ENCODE measurements at places on chromosomes 5 and 9.

DNA sequence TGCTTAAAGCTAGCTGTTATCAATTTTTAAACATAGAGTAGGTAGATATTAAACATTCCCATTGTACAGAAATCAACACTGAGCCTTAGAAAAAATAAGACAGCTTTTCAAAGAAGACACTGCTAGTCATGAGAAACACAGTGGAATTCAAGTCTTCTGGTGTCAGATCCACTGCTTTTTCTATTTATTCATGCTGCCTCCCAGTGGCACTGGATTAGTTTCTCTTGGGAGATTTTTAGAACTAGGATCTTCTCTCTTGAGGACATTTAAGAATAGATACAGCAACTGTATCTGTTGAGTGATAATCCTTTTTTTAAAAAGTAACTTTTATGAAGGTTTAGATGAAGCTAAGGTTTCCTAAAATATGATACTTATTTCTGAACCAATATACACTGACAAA is 1635.4 kb upstream of the C9orf72 start:
- no peak for DNase-seq

DNA sequence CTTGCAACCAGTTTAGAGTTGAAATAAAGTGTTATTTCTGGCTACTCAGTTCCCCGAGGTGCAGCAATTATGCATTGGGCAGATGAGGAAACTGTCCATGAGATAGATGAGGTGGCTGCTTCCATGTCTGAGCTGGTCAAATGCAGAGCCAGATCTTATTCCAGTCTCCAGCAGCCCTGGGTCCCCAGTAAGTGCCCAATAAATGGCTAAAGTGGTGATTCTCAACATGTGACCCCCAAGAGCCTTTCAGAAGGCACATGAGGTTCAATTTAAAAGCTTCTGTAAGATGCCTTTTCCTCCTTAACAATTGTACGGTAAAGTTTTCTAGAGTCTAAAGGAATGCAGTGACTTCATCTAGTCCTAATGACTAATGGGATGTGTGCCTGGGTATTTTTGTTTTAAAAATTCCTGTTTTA is 17.5 kb downstream of the ATOX1 start:
- DNase-seq, result no peak

- DNase-seq, result no peak
These were observed 214.2 kb downstream of the FANCC start for GRCh38 chr9:95103281-95103771.

DNA sequence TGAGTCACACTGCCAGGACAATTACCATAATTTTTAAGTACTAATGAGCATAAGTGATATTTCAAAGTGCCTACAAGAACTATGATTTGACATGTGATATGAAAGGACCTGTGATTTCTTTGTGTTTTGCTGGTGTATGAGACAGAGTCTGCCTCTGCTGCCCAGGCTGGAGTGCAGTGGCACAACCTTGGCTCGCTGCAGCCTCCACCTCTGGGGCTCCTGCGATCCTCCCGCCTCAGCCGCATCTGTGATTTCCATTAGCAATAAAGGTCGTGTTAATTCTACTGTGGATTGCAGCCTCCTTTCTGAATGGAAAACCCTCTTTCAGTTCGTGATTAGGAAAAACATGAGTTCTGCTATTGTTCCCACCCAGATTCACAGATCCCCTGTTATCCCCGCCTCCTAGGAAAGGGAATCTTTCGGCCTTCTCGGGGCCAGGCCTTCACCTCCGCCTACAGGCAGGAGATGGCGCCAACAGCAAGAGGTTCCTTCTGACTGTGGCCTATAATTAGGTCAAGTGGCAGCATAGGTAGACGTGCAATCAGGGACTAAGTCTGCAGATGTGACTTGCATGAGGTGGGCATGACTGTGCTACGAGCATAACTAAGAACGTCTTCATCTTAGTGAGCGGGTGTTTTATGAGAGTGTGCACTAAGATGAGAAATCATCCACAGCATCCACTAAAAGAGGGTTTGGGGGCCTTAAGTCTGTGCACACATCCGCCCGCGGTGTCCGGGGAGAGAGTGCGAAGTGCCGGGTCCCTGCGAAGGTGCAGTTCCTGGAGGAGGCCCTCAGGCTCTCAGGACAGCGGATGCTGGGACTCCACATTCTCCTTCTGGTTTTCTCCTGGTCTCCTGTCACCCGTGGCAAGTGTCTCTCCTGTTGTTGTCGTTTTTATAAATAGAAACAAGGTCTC is 23.1 kb downstream of the TRIM7 start:
- DNase-seq, result no peak

DNA sequence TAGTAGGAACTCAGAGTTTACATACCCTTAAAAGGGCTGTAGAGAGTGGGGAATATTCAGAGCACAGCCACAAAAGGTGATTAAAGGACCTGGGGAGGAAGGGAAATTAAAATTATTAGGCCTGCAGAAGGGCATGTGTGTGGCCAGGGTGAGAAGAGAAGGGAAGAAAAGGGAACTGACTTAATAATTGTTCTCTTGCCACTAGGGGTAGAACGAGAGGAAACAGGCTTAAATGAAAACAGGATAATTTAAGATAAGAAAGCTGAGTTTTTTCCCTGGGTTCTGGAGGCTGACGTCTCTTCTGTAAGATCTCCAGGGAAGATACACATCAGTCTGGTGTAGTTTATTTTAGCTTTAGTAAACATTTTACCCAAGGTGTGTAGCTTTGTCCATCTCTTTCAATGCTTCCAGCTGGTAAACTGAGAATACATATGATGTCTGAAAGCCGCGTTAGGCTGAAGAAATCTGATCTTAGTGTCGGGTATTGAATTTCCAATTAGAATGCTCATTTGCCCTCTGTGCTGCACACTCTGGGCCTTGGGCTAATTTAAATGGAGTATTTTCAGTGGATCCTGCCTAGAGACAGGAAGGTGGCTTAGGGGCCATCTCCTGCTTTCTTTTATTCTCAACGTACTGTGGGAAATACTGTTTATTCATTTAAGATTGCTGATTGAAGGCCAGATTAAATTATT is 416.8 kb downstream of the TMEM38B start:
- DNase-seq, result no peak

DNA sequence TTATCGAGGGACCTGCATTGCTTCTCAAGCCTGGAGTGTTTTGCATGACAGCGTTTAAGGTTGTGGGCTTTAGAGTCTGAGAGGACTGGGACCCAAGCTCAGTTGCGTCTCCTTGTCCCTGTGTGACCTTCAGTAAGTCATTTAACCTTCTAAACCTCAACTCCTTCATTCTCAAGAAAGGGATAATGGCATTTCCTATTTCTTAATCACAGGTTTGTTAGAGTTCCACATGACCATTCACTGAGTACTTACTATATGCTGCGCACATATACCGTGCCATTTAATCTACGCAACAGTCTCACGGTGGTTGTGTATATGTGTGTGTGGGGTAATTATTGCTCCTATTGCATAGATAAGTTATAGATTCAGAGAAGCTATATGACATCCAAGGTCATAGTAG is 76.3 kb downstream of the MACROH2A1 start:
- no peak for DNase-seq

DNA sequence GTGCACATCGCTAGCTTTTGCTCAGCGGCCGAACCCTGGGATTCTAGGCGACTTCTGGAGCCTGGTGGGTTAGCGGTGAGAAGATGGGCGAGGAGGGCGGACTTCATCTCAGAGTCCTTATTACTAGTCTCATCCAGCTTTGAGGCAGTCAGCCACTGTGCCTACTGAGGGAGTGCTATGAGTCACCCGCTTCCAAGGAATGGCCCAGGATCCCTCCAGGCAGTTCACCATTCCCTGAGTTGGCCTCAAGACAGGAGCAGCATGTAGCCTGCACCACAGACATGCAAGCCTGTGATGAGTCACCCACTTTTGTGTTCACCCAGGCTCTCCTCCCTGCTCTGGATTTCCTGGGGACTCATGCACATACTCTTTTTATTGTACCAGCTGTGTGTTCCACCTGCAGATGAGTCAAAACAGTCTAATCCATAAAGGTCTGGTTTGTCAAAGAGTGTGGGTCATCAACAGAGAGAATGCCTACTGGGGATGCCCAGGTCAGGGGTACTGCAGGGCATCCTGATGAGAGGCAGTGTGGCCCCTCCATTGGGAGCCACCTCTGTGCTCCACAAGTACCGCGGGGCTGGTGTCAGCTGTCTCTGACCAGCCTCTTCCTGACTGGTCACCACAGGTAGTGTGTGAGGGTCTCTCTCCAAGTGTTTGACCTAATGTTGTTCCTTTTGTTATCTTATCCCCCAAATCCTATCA is 20.2 kb downstream of the SLC22A5 start:
- DNase-seq, result no peak

GRCh38 chr9:14661421-14662059 is 31.7 kb downstream of the ZDHHC21 start:
- no peak for DNase-seq

DNA sequence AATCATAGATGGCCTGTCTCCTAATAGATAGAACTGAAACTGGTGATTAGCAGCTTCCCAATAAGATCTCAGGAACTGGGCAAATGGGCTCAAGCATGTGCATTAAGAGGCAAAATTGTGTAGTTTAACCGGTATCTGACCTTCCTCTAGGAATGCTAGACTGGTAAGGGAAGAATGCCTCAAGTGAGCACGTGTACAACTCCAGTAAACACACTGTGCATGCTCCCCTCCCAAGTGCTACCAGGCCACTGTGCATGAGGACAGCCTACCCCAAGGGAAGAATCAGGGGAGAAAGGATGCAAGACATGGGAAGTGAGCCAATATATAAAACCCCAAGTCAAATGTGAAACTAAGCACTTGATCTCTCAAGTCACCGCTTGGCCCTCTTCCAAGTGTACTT is 1157.4 kb upstream of the CDH18 start:
- DNase-seq, result no peak

DNA sequence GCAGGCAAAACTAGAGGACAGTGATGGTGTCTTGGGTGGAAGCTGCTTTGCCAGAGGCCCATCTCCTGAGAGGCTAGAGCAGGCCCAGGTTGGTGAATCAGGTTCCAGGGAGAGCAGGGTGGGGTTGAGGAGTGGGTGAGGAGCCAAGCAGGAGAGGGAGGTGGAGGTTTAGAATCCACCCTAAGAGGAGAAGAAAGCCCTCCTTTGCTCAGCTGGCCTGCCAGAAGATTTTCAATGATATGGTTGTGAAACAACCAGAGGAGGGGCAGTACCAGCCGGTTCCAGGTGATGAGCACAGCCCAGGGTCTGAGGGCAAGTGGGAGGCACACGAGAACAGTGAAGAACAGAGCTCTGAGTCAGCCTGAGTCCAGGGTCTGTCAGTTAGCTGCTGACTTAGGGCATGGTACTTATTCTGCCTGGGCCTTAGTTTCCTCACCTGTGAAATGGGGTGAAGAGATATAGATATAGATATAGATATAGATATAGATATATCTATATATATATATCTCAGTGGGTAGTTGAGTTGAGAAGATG is 17.8 kb downstream of the PPARGC1B start:
- DNase-seq, result no peak

- no peak for DNase-seq
These were observed 149.6 kb upstream of the IRX2 start for GRCh38 chr5:2901096-2901495.

DNA sequence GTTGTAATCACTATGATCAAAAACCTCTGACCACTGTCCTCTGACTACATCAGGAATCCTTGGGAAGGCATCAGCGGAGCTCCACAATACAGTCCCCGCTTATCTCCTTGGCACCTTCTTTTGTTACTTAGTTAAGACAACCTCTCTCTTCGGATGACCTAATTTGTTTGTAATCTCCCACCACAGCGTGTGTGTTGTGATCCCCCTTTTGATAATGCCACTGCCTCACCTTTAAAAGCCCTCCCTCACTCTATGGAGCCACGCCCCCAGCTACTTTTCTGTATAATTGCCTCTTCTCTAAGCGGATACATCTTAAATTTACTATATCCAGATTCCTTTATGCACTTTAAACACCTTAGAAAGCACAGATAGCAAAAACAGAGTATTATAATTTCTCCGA is 35.9 kb downstream of the OR2Y1 start:
- no peak for DNase-seq

GRCh38 chr9:133986774-133987445 is 5.2 kb downstream of the VAV2 start:
- no peak for DNase-seq

DNA sequence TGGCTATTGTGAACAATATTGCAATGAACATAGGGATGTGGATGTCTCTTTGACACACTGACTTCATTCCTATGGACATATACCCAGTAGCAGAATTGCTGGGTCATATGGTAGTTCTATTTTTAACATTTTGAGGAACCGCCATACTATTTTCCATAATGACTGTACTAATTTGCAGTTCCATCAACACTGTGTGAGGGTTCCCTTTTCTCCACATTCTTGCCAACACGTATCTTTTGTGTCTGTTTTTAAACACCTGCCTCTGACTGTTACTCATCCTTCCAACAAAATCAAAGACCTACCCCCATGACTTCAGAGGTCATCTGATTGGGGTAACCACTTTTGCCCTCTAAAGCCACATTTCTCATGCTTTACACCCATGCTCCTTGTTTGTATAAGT is 133.5 kb downstream of the MED27 start:
- DNase-seq, result no peak

DNA sequence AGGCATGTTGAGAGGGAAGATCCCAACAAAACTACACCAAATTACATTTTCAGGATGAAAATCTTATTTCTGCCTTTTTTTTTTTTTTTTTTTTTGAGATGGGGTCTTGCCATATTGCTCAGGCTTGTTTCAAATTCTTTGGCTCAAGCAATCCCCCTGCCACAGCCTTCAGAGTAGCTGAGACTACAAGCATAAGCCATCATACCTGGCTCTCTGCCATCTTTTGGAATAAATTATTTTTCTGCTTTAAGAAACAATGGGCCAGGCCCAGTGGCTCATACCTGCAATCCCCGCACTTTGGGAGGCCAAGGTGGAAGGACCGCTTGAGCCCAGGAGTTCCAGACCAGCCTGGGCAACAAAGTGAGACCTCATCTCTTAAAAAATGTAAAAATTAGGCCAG is 14.3 kb downstream of the AFF4 start:
- no peak for DNase-seq

GRCh38 chr5:176447591-176447977 is 601 bp upstream of the FAF2 start:
- DNase-seq, result no peak

GRCh38 chr9:37425298-37425752 is 2.8 kb downstream of the GRHPR start:
- DNase-seq, result no peak

DNA sequence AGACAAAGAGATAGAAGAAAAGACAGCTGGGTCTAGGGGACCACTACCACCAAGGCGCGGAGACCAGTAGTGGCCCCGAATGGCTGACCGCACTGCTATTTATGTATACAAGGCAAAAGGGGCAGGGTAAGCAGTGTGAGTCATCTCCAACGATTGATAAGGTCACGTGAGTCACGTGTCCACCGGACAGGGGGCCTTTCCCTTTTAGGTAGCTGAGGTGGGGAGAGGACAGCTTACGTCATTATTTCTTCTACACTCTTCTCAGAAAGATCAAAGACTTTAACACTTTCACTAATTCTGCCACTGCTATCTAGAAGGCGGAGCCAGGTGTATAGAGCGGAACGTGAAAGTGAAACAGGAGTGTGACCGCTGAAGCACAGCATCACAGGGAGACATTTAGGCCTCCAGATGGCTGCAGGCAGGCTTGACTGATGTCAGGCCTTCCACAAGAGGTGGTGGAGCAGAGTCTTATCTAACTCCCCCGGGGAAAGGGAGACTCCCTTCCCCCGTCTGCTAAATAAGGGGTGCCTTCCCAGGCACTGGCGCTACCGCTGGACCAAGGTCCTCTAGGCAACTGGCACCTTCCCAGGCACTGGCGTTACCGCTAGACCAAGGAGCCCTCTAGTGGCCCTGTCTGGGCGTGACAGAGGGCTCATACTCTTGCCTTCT is 6.1 kb upstream of the PRR16 start:
- no peak for DNase-seq

GRCh38 chr5:135745897-135746500 is 88.5 kb upstream of the SLC25A48 start:
- DNase-seq, result no peak

GRCh38 chr5:157535042-157535865 is 40.3 kb downstream of the ADAM19 start:
- no peak for DNase-seq
